ENCODE measurements at places on chromosomes 5 and 9.

DNA sequence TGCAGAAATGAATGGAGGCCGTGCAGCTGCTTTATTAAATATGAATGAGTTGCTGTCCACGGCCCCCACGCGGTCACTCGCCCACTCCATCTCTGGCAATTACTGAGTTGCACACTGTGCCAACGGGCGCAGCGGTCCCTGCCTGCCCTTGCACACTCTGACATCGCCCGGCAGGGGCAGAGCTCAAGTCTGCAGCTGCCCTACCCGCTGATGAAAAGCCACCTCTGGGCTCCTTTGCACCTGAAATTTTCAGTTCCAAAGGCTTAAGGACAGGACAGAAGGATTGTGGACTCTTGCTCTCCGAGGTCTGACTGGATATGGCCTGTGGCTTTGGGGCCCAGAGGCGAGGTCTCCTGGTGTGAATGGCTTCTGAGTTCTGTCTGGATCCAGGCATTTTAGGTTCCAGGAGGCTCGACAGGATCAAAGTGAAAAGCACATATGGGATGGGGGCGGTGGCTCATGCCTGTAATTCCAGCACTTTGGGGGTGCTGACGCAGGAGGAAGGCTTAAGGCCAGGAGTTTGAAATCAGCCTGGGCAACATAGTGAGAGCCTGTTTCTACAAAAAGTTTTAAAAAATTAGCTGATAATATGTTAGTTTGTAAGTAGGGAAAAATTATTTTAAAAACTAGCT is 201.8 kb downstream of the PAX5 start:
- no peak for DNase-seq

DNA sequence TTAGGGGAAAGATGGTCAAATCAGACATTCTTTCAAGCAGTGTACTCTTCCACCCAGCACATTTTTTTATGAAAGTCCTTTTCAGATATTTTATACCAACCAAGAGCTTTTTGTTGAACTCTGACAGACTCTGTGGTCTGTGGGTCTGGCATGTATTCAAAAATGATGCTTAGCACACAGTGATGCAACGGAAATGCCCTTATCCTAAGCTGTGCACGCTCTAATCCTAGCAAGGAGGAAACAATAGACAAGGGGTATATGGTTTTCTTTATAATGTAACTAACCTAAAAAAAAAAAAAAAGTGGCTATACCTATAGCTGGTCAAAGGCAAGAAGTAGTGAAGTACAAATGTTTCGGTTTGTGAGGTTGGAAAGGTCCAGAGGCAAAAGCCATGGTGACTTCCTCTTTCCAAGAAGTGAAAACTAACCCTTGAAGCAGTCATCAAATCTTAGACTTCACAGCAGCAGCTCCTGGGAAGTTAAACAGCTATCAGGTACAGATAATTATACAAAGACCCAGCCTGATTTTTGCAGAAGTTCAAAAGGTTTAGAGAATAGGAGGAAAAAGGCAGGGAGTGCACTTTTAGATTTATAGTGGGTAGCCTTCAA is 82.5 kb downstream of the SEMA6A start:
- DNase-seq: no peak

DNA sequence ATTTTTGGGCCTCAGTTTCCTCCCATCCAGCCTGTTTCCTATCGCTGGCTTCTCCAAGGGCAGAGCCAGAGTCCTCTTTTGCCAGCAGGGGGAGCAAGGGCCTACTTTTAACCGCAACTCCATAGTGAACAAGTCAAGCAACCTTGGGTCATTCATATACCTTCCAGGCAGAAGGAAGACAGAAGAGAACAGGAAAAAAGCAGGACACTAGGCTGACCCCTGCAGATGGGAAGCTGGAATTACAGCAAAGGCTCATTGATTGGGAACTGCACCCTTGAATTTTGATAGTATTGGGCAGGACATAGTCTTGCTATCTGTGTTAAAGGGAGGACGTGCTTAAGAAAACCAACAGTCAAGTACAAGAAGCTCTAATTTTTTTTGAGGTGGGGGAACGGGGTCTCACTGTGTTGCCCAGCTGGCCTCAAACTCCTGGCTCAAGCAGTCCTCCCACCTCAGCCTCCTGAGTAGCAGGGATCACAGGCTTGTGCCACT is 30.1 kb downstream of the QRFP start:
- peak; percentile 68 for DNase-seq

- DNase-seq: no peak
Observed at GRCh38 chr5:125538469-125538868, 792.0 kb upstream of the ZNF608 start.

- no peak for DNase-seq
Observed at GRCh38 chr5:40376566-40376965, 303.1 kb upstream of the PTGER4 start.

DNA sequence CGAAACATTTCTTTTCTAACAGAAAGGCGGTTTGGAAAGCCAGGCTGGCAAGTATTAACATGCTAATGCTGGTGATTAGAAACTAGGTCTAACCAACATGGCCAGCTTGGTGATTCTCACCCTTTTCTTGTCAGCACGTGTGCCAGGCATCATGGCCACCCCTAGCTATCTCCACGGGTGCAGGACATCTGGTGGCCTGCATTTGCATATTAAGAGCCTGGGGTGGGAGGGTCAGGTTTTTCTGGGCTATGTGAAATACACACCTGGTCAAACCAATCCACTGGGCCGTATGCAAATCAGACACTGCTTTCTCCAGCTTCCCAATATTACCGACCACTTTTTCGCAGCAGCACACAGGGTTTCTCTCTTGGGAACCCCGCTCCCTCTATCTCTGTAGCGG is 612.1 kb downstream of the PTPRD start:
- no peak for DNase-seq

DNA sequence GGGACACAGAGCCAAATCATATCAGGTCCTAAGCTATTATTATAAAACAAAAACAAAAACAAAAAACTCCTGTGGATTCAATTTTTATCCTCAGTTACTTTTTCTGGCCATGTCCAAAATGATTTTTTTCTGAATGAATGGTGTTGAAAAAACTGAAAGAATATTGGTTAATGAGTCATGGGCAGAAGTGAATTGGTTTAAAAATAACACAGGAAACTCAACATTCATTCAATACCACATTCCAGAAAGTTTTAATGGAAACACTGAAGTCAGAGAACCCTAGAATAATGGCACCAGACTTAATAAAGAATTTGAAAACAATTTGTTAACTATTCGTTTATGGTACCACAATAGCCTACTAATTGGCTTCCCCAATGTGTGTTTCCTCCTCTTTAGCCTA is 102.4 kb upstream of the CDH9 start:
- DNase-seq: no peak

- peak; percentile 43 for DNase-seq
Observed at GRCh38 chr9:138052322-138052615, 174.7 kb downstream of the CACNA1B start.

All from activated CD8-positive, alpha-beta memory T cell treated with anti-CD3 and anti-CD28 coated beads, Interleukin-2, amount 50 U/mL, for 48 hours (primary cell).